ENCODE measurements at places on chromosomes 6 and 20.
A peak's percentile ranks its signal among the peaks of the same experiment; 100 is the strongest.

DNA sequence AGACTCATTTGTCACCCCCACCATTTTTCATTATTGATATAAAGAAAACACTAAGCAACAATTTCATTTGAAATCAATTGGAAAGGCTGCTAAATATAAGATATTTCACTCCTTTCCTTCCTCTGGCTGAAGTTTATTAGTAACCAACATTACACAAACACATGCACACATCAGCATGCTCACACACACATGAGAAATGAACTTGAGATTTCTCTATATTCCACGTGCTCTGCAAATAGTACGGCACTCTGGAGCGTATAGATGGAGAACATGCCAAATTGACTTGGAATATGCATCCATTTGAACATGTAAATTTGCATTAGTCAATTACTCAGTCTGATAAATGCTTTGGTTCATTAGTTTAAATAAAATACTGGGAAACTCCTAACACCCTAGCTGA, 37.1 kb upstream of the F13A1 start:
- no peak for DNase-seq

DNA sequence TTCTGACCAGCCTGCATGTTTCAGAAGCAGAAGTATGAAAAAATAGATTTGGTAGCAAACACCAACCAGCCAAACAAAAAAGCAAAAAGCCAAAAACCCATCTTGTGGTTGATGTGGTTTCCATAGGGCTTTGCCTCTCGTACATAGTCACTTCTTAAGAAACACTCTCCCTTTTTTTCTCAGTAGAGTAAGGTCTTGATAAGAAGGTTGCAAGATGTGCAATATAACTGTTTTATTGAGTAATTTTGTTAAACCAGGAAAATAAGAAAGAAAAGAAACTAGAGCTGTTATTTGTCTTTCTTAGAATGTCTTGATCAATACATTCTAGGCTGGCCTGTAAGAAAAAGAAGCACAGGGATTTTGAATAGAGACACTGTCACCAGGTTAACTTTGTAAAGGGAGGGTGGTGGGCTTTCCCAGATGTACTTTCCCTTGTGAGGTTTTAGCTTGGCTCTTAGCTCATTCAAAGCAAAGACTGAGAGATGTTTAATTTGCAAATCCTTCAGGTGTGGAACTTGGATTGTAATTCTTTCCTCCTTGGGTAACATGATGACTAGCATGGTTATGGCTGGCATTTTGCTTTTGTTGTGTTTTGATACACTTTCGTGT, 49.7 kb downstream of the AKAP12 start:
- DNase-seq: no peak

DNA sequence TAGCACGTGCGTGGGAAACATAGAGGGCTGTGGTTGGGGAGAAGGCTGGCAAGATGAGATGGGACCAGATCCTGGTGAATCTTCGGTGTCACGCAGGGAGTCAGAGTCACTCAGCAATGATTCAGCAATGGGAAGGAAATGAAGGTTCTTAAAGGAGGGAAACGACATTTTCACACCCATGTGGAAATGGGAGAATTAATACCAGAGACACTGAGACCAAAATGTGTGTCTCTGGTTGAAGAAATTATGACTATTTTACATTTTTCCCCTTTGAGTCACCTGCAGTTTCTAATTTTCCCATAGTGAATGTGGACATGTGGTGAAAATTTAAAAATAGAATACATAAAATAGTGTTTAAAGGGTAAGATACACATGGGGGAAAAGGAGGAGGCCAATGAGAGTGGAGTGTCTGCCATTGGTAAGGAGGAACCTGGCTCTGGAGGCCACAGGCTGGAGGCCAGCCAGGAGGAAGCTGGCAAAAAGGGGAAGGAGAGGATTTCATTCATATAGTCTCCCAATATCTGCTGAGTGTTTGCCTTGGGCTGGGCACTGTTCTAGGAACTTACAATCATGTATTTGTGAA, 17.5 kb downstream of the NRN1 start:
- peak; percentile 96 for DNase-seq

- no peak for DNase-seq
Measured at GRCh38 chr6:121826156-121826810, 390.8 kb downstream of the GJA1 start.

All from suppressor macrophage (primary cell).